ENCODE measurements at places on chromosomes 4 and X. TPM values are rescaled to one million over a fixed set of nuclear protein-coding genes. Genes with fewer than 3 reads are reported as not detected.

GPR78 gene
- polyA plus RNA-seq, result 0.02 TPM

HMGB2 gene
- 29.0 TPM for polyA plus RNA-seq

ADH1C gene
- polyA plus RNA-seq, result 37.6 TPM

RBM46 gene
- polyA plus RNA-seq, result 0.05 TPM

APELA gene
- polyA plus RNA-seq, result not detected

Data from pancreas (tissue), 10 donors.